ENCODE measurements at places on chromosomes 2 and 18.

GRCh38 chr2:60839126-60839813 lies 42.1 kb upstream of the REL start:
- DNase-seq = no peak

DNA sequence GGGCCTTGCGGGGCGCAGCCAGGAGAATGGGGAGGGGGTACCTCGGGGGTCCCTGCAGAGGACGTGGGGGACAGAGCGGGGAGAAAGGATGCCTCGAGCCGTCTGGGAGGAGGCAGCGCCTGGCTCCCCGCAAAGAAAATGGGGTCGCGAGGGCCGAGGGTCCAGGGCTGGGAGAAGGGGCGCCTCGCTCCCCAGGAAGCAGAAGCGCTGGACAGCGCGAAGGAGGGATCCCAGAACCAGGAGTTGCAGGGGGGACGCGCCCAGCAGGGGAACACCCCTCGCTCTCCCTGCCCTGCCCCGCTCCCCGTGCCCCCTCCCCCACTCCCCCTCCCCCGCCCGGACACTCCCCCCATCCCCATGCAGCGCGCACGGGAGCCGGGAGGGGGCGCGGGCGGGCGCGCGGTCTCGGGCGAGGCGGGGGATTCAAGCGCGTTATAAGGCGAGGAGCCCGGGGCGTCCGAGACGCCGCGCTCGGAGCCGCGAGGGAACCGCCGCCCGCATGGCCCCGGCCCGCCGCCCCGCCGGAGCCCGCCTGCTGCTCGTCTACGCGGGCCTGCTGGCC lies at the start of gene ERFE:
ERFE (plus strand) TSS at position 462 of the 562 bp plus-strand sequence; CDS start at position 500, 38 bp downstream.
- no peak for DNase-seq

- no peak for DNase-seq
Measured at GRCh38 chr2:110852541-110853263, 120.3 kb downstream of the ACOXL start.

- DNase-seq = no peak
Measured at GRCh38 chr2:24343225-24343882, 17.0 kb downstream of the ITSN2 start.

GRCh38 chr2:8609357-8609811 lies 72.5 kb upstream of the ID2 start:
- DNase-seq = no peak

GRCh38 chr18:14905979-14906378 lies 158.0 kb downstream of the ANKRD30B start:
- DNase-seq = no peak

GRCh38 chr2:100588071-100588786 lies 25.4 kb downstream of the PDCL3 start:
- no peak for DNase-seq

- DNase-seq = no peak
Measured at GRCh38 chr18:25612466-25612865, 260.5 kb upstream of the ZNF521 start.

DNA sequence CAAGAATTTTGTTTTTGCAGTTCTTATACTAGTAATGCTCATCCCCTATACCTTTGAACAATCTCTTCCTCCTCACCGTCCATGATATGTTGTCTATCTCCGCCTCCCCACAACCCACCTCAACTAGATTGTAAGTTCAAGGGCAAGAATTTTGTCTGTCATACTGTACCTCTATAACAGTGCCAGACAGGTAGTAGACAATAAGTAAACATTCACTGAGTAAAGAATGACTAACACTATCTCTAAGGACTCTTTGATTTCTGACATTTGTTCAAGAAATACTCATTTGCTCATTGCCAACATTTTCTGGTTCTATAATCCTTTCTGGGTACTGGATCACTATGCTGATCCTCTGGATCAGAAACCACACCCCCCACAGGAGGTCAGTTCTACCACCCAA lies 82.4 kb downstream of the EXOC6B start:
- no peak for DNase-seq

GRCh38 chr2:159890551-159891266 lies 92.7 kb upstream of the CD302 start:
- no peak for DNase-seq

DNA sequence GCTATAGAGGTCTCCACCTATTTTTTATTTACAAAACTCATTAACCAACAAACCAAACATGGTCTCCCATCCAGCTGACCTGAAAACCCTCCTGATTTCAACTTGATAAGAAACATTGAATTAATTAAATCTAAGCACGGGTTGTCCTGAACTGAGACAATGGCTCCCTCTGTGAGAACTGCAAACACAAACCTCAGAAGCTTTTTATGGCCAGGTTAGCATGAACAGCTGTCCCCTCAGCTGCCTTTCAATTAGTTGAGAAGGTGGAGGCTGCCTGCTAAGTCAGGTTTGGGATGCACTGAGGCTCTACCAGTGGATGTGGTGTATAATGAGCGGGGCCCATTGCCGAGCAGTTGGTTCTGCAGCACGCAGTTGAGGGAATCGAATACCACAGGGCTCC lies 258.5 kb upstream of the DDX18 start:
- DNase-seq = no peak

DNA sequence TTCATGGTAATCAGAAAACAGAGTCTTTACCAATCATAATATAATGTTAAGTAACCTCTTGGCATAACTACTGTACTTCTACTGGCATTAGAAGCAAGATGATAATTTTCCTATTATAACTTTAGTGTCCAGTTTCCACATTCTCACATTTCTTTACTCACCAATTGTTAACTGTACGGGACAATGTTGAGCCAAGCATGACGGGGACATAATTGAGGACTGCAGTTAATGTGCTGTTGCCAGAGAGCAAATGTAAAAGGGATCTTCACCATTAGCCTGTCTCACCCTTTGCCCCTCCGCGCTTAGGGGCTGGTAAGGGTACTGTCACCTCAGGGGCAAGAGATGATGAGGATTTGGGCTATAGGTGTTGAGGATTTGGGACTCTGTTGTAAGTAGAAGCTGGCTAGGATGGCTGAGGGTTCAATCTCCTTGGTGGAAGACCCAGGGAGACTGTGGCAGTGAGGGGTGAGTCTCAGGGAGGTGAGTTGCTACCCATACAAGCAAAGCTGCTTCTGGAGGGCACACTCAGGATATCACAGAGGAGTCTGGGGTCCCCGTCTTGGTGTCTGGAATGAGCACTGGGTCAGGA lies 54.4 kb upstream of the IL1RL1 start:
- DNase-seq = no peak

DNA sequence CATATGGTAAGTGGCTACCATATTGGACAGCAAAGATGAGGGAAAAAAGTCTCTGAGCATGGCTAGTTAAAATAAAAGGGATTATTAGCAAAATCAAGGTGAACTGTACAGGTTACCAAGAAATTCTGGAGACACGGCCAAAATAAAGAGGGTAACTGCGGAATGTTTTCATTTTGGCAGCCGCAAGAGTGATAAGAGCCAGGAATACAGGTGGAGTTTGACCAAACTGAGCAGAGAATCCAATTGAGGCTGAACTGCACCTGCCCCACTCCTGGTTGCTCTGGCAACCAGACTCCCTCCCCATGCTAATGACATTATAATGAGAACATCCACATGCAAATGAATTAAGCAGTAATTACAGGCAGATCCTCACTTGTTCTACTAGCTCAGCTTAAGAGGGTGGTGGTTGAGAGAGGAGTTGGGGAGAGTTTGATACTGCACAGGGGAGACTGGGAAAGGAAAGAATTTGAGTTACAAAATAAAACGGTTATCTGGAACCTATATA lies 18.8 kb upstream of the EPHA4 start:
- peak; percentile 18 for DNase-seq

DNA sequence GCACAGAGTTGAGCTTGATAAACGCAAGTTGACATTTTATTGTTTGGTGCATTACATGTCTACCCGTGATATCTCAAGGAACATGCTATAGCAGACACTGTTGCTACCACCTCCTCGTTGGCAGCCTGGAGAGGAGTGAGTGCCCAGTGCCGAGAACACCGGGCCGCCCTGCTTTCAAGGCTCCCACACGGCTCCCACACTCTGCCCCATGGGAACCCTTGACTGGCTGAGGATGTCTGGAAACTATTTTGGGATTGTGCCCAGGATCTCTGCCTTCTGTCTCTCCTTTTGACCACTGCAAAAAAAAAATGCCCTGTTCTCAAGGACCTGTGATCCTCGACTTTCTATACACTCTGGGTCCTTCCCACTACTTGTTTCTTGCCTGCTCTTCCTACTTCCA lies 21.1 kb downstream of the TET3 start:
- no peak for DNase-seq

DNA sequence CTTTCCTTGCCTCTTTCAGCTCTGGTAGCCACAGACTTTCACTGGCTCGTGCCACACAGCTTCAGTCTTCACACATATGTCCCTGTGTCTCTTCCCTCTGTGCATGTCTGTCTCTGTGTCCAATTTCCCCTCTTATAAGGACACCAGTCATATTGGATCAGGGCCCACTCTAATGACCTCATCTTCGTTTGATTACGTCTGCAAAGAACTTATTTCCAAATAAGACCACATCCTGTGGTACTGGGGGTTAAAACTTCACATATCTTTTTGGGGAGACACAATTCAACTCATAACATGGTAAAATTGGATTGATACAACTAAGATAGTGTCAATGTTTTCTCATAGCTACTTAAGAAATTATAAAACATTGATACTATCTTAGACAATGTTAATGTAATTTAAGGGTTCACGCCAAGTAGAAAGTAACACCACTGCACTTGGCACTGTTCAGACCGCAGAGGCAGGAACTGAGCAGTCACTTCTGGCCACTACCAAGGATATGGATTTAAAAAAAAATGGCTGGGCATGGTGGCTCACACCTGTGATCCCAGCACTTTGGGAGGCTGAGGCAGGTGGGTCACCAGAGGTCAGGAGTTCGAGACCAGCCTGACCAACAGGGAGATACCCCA lies 119.6 kb upstream of the EPAS1 start:
- no peak for DNase-seq

- DNase-seq = no peak
Measured at GRCh38 chr2:215427585-215427984, 8.3 kb downstream of the FN1 start.

GRCh38 chr2:33839791-33840190 lies 240.7 kb upstream of the FAM98A start:
- no peak for DNase-seq

- DNase-seq = no peak
Measured at GRCh38 chr18:12254820-12255511, 805 bp downstream of the CIDEA start.

DNA sequence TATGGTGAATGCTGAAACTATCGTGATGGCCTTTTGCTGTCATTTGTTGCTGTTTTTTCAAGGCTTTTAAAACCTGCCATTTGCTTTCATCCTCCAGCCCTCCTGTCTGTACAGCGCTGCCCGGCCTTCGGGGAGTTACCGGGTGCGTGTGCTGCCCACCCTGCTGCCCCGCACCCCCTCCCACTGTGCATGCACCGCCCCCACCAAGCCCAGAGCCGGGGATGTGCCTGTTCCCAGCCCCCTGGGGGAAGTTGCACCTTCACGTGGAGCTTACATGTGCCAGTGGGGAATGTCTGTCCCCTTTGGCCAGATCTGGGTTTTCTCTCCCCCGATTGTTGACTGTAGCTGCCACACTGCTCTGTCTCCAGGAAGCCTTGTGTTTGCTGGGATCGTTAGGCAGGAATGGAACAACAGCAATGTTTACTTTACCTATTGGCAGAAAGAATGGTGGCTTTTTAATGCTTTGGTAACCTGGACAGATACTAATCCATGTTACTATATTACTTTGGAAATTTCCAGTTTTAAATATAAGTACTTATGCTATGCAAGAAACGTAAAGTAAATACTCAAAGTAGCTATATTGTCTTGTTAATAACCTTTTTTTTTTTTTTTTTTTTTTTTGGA lies 64.8 kb upstream of the RBM44 start:
- DNase-seq = peak; percentile 96

GRCh38 chr18:48531908-48532307 lies 6.9 kb upstream of the CTIF start:
- DNase-seq = no peak

GRCh38 chr2:32838949-32839348 lies 107.8 kb upstream of the LTBP1 start:
- no peak for DNase-seq

DNA sequence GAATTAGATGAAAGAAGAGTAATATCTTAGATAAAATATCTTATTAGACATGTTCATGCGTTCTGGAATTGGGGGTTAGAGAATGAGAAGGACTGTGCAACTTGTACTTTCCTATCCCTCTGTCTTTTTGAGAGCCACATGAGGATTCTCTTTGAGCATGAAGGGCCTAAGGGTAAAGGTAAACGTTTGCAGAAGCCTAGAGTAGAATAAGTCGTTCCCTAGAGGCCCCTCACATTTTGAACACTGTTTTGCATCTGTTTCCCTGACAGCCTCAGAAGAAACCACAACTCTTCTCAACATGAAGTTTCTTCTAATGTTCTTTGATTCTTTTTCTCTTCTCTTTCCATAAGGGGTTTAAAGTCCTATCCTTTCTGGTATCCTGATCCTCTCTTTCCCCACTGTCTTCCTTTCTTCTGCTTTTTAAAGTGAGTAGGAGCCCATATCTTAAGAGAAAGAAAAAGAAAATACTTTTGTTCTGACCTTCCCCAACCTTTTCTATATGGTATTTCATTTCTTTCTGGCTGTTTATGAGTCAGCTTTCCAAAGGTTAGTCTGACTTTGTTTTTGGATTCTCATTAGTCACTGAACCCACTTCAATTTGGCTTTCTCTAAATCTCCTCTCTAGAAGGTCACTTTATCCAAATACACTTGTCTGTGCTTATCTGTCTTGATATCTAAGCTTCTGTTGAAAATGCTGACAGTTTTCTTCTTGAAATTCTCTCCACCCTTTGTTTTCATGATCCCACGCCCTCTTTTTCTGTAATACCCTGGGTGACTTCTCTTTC lies 34.8 kb downstream of the PPP1R1C start:
- DNase-seq = no peak

DNA sequence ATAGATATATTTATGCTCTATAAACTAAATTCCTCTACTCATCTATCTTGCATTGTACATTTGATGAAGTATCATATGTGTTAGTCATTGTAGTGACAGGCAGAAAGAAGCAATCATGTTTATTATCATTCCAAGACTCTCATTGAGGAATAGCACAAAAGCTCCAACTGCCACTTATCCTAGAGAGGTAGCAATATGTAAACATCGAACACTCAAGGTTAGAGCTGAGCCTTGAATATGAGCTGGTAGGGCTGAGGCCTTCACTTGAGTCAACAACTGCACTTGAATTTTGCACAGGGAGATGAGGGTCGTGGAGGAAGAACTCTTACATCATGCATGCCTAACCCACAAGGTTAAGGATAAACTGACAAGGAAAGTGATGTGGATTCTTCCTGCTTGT lies 900.9 kb downstream of the CPS1 start:
- peak; percentile 80 for DNase-seq

DNA sequence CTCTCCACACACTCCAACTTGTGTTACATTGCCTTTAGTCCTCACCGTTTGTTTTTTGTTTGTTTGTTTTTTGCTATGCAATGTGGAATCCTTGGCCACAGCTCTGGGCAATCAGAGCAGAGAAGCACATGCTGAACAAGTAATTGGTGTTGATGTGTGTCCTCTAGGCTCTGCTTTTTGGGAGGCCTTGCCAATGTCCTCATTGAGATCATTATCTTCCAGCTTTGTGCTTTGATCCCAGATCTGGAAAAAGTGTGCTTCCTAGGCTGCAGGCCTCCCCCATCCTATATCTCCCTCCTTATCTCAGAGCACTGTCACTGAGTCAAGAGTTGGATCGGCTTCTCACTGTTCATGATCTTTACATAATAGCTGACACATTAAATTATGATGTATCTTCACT lies 25.9 kb downstream of the OSR1 start:
- no peak for DNase-seq

Data from NCI-H2029 treated with DMSO at 0.1 percent for 48 hours (cell line).